Activated T-helper 1 cell treated with anti-CD3 and anti-CD28 coated beads, Interleukin-12 subunit alpha, Interleukin-12 subunit beta, Interleukin-2, Interleukin-4 antibody, amounts not matched to agents 30 ng/mL and 10 ng/mL and 1 ng/mL, durations not matched to agents 14 hours and 24 hours and 36 hours (primary cell): ENCODE measurements at places on chromosomes 16 and 17. TPM values are rescaled to one million over a fixed set of nuclear protein-coding genes. Genes with fewer than 3 reads are reported as not detected.

The ASIC2 gene
- total RNA-seq: not detected in 2 replicates

The CNOT1 gene
- 270 and 272 TPM in 2 replicates for total RNA-seq

The SPNS1 gene
- 21.2 and 26.9 TPM in 2 replicates for total RNA-seq

The CES1 gene
- total RNA-seq: not detected in 2 replicates

The NGFR gene
- 0.13 and 0.20 TPM in 2 replicates for total RNA-seq

The DPEP1 gene
- total RNA-seq: not detected in 2 replicates

The CHD9NB gene
- 0.24 and 1.1 TPM in 2 replicates for total RNA-seq

The ZFP3 gene
- 1.9 and 2.0 TPM in 2 replicates for total RNA-seq

The TMEM98 gene
- total RNA-seq: 0.57 and 1.0 TPM in 2 replicates

The ITGAX gene
- total RNA-seq: 63.8 and 65.0 TPM in 2 replicates
